ENCODE measurements at places on chromosomes 6 and 20.
A peak's percentile ranks its signal among the peaks of the same experiment; 100 is the strongest.

DNA sequence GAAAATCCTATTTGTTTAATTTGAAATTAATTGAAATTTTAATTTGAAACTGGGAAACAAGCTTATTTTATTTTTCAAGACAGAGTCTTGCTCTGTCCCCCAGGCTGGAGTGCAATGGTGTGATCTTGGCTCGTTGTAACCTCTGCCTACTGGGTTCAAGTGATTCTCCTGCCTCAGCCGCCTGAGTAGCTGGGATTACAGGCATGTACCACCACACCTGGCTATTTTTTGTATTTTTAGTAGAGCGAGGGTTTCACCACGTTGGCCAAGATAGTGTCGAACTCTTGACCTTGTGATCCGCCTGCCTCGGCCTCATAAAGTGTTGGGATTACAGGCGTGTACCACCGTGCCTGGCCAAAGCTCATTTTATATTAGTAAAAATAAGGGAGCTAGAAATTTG lies 4.2 kb downstream of the SRSF3 start:
- DNase-seq, result no peak

DNA sequence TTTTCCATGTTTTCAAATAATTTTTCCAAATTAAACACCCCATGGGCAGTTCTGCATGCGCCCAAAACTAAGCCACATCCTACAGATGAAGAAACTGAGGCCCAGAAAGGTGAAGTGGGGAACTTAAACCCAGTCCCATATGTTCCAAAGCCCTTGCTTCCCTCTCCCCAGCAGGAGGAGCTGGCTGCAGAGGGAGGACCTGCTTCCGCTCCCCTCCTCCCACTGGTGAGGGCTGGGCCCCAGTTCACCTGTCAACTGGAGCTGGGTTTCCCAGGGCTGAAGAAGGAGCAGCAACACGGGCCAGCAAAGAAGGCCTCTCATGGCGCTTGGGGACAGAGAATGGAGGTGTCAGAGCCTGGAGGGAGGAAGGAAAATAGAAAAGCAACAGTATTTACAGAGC lies 1.4 kb upstream of the RBPJL start:
- DNase-seq, result no peak

DNA sequence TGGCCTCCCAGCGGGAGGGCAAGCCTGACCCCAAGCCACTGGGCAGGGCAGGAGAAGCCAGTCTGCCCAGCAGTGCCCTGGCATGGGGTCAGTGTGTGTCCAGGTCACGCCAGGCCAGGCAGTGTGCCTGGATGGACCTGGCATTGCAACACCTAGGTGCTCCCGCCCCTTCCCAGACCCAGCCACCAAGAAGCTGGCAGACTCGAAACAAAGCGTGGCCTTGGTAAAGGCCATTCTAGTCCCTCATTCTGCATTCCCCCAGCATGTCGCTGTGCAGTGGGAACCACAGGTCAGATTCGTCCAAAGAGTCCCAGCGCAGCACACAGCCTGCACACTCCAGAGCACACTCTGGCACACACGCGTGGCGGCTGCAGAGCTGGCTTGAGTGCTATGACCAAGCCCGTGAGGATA lies 19.3 kb upstream of the APMAP start:
- no peak for DNase-seq

- no peak for DNase-seq
These were observed 82.7 kb upstream of the RALGAPA2 start for GRCh38 chr20:20795119-20795518.

DNA sequence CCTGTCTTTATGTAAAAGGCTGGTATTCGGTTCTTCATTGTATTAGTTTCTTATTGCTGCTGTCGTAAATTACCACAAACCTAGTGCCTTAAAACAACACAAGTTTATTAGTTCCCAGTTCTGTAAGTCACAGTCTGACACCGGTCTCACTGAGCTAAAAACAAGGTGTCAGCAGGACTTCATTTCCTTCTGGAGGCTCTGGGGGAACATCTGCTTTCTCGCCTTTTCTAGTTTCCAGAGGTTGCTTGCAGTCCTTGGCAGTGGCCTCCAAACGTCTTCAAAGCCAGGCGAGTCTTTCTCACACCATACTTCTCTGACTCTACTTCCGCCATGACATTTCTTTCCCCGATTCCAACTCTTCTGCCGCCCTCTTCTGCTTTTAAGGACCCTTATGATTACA lies 43.0 kb upstream of the ZFAND3 start:
- DNase-seq, result no peak

GRCh38 chr6:79869184-79869583 lies 78.2 kb downstream of the ELOVL4 start:
- no peak for DNase-seq

DNA sequence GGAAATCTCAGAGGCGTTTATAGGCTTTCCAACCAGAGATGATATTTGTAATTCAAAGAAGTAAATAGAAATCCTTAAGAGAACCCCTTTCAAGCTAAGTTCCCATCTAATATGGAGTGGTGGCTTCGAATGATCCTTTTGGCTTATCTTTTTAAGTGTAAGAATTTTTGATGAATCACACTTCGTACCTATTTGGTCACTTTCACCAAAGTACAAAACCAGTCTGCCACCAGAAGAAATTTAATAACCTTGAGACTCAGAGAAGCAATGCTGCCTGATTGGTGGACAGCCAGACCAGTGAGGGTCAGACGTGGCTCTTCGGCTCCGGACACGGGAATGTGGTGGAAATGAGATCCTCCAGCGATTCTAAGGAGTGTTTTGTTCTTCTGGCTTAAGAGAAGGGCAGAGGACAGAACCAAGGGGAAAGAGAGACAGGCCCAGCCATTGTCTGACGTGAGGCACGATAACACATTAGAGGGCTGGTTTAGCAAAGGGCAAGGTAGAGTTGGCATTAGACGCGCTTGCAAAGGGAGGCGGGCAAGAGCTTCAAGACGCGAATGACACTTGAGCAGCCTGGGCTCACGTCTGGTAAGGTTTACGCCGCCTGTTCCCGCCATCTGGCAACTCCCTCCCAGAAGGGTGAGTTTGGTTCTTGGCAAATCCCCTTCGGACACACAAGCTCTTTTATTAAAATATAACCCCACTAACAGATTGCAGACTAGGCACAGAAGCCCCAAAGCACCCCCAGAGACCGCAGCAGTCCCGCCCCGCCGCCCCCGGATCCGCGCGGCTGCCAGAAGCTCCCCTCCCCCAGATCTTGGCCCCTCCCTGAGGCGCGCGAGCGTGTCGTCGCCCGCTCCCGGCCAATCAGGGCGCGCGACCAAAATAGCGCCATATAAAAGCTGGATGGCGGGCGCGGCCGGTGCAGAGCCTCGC lies 50.0 kb upstream of the EZR start:
- DNase-seq, result peak; percentile 97

GRCh38 chr6:166073082-166073481 lies 94.6 kb downstream of the TBXT start:
- no peak for DNase-seq

GRCh38 chr6:124557873-124558272 lies 404.4 kb upstream of the RNF217 start:
- no peak for DNase-seq

DNA sequence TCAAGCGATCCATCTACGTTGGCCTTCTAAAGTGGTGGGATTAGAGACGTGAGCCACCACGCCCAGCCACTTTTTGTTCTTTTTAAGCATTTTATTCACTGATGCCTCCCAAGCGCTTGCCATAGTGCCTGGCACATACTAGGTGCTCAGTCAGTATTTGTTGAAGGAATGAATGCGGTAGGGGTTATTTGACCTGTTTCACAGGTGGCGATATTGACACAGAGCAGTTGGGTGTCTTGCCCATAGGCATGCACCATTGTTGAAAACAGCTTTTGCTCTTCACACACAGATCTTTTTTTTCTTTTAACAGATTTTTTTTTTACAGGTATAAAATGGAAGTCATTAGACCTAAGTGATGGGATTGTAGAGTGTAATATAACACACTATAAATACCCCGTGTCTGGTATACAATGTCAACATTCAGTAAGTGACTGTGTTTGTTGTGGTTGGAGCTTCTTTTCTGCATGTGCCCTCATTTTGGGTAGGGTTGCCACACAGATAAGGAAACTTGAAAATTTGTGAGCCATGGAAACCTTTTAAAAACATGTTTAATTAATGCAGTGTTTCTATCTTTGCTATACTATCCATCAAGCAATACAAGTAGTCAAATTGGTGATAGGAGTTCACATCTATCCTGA lies 24.8 kb downstream of the RREB1 start:
- no peak for DNase-seq

DNA sequence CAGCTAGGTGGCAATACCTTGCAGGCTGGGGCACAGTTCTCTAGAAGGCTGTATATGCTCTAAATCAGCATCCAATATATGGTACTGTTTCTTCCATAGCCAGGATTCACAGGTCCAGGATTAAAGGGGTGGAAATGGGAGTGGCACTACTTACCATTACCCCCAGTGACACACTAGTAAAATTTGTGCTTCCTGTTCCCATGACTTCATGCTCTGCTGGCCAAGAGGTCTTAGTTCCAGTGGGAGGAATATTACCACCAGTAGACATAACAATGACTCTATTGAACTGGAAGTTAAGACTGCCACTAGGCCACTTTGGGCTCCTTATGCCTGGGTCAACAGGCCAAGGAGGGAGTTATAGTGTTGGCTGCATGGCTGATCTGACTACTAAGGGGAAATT lies 174.3 kb upstream of the TNFAIP3 start:
- no peak for DNase-seq

GRCh38 chr6:105604587-105604884 lies 201.7 kb upstream of the PREP start:
- DNase-seq, result no peak

- DNase-seq, result no peak
These were observed 1.4 kb downstream of the TRAM2 start for GRCh38 chr6:52575502-52575892.
